Activated naive CD4-positive, alpha-beta T cell treated with anti-CD3 and anti-CD28 coated beads for 36 hours (primary cell): ENCODE measurements at places on chromosomes 6 and 20. TPM values are rescaled to one million over a fixed set of nuclear protein-coding genes. Genes with fewer than 3 reads are reported as not detected.

MYH7B gene
- total RNA-seq, result 0.86 TPM

PDYN gene
- total RNA-seq, result not detected

PSORS1C2 gene
- total RNA-seq, result not detected

WFDC12 gene
- not detected for total RNA-seq

TMEM217 gene
- 0.81 TPM for total RNA-seq

OR2H2 gene
- not detected for total RNA-seq

ALDH8A1 gene
- 0.24 TPM for total RNA-seq

TMEM244 gene
- total RNA-seq, result not detected

ZNF334 gene
- 2.1 TPM for total RNA-seq

TNF gene
- total RNA-seq, result 33.2 TPM

CPNE5 gene
- total RNA-seq, result 1.7 TPM

SLX4IP gene
- total RNA-seq, result 5.2 TPM

ARHGAP40 gene
- not detected for total RNA-seq

PNLDC1 gene
- not detected for total RNA-seq

MYBL2 gene
- total RNA-seq, result 106 TPM

CST5 gene
- total RNA-seq, result not detected

PTK6 gene
- 0.35 TPM for total RNA-seq

PARD6B gene
- 3.9 TPM for total RNA-seq

RNF217 gene
- total RNA-seq, result 1.8 TPM

FNDC11 gene
- not detected for total RNA-seq

RIPOR3 gene
- total RNA-seq, result not detected

OR12D3 gene
- total RNA-seq, result not detected

KATNA1 gene
- total RNA-seq, result 19.7 TPM

C2 gene
- 2.1 TPM for total RNA-seq

NKX2-2 gene
- total RNA-seq, result not detected

HRH3 gene
- not detected for total RNA-seq

HAO1 gene
- total RNA-seq, result not detected

TNFRSF6B gene
- not detected for total RNA-seq

CLIC5 gene
- 0.52 TPM for total RNA-seq

GPR6 gene
- not detected for total RNA-seq

PTGIS gene
- not detected for total RNA-seq

VAPB gene
- total RNA-seq, result 26.8 TPM

SASH1 gene
- total RNA-seq, result not detected

NRN1 gene
- 0.45 TPM for total RNA-seq

LGSN gene
- not detected for total RNA-seq

MLN gene
- total RNA-seq, result not detected

NHLRC1 gene
- total RNA-seq, result 0.10 TPM

ARFGEF3 gene
- total RNA-seq, result 0.72 TPM

RAET1E gene
- not detected for total RNA-seq

DACT2 gene
- not detected for total RNA-seq

ANKRD66 gene
- not detected for total RNA-seq
